ENCODE measurements at places on chromosomes 11 and 22.
A peak's percentile ranks its signal among the peaks of the same experiment; 100 is the strongest.

DNA sequence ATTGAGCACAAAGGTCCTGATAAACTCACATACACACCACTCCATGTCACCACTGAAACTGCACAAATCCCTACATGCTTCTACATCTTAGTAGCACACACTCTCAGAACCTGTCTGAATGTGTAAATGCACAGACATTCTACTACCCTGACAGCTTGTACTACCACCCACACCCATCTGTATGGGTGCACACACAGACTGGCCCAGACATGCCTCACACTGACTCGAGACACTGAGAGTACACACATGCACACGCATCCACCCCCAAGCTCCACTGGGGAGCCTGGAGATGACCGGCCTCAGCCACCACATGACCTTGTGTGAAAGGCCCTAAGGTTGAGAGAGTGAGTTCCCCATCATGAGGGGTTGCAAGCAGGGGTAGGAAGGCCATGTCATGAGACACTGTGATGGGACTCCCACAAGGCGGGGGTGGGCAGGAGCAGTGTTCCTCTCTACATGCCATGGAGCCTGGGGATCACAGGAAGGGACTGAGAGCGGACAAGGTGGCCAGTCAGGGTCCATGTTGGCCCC lies 28.1 kb downstream of the ARAP1 start:
- DNase-seq, result no peak

DNA sequence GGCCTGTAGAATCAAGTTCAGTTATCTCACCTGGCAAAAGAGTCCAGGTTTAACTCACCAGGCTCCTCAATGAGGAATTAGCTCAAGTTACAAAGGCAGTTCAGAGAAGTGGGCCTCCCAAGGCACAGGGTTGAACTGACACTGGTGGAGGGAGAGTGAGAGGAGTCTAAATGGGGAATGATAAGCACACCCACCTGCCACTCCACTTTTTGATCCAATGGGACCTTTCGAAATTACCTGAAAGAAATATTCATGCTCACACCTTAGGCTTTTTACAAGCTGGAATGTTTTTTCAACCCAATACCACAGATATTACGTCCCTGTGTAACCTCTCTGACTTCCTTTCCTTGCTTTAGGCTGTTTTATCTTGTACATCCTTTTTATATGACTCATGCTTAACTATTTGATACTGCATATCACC lies 642.7 kb upstream of the TENM4 start:
- DNase-seq, result no peak

- peak; percentile 46 for DNase-seq
Observed at GRCh38 chr11:57248780-57249383, 11.8 kb upstream of the APLNR start.

DNA sequence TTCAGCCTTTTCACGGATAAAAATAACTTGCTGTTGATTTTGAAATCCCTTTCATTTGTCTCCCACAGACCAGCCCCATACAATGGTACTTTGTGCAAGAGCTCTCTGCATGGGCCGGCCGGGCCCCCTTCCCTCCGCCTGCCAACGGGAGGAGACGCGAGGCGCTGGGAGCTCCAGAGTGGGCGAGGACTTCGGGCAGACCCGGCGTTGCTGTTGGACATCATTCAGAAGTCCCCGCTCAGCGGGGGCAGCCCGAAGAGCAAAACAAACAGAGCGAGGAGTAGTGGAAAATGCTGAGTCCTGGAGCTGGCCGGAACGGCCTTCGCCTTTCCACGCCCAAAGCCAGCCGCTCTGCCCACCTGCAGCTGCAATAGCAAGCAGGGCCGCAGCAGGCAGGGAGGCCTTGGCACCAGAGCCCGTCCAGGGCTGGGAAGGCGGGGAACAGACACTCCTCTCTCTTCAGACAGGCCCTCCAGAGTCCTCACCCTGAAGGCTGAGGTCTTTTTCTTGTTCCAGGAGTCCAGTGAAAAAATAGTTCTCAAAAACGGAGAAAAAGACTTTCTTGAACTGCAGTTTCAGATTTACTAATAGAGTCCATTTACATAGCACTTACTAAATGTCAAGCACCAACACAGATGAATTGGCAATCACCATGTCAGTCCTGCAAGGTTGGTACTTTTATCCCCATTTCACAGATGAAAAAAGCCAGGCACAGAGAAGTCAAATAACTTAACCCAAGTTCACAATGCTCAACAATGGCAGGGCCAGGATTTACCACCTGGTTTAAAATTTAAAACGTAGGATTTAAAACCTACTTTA lies 135.5 kb downstream of the ETS1 start:
- no peak for DNase-seq

GRCh38 chr11:130029137-130029536 lies 26.5 kb upstream of the PRDM10 start:
- no peak for DNase-seq

DNA sequence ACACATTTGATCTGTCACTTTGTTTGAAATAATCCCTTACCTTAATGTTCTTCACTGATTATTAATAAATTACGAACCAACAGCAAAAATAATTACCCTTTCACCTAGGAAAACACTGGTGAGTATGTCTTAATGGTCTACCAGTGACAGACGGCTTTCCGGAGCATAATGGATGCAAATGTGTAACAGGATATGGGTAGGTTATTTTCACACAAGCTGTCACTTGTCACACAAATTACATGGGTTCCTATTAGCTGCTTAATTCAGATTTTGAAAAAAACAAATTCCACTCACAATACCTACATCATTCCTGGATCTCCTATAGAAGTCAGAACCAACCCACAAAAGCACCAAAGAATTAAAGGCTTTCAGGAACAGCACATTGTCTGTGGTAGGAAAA lies 127.9 kb downstream of the WT1 start:
- DNase-seq, result no peak

DNA sequence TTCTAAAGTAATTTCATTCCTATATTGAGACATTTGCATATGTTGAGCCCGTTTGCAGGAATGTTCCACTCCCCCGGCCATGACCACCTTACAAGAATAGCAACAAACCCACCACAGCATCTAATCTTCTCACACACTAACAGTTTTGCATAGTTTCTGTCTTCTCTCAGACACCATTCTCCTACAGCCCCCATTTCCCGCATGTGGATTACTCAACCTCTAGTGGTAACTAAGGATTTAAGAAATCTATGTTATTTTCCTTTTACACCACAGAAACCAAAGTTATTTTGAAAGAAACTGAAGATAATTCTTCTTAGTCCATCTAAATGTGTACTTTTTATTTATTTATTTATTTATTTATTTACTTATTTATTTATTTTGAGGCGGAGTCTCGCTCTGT lies 2.3 kb downstream of the MS4A4E start:
- DNase-seq, result no peak
